Colonic mucosa (tissue), 4 donors: ENCODE measurements at places on chromosomes 5 and 9. TPM values are rescaled to one million over a fixed set of nuclear protein-coding genes. Genes with fewer than 3 reads are reported as not detected.

Gene ELOVL7
- total RNA-seq, result 31.5 TPM

- H3K27me3 ChIP-seq, result no peaks in the 10 kb centered on the region
- no peaks in the 10 kb centered on the region for H3K36me3 ChIP-seq
- H3K4me1 ChIP-seq, result no peaks in the 10 kb centered on the region
Measured at GRCh38 chr9:135267191-135267809, 179.8 kb downstream of the OLFM1 start.

Gene FAM153A
- 4.4 TPM for total RNA-seq

- no peaks in the 10 kb centered on the region for H3K4me1 ChIP-seq
- DNase-seq, result no peak
- H3K27me3 ChIP-seq, result no peaks in the 10 kb centered on the region
- H3K27ac ChIP-seq, result no peak overlapping the region
Measured at GRCh38 chr5:2378976-2379375, 372.5 kb downstream of the IRX2 start.
